ENCODE measurements at places on chromosomes 6 and 20.

DNA sequence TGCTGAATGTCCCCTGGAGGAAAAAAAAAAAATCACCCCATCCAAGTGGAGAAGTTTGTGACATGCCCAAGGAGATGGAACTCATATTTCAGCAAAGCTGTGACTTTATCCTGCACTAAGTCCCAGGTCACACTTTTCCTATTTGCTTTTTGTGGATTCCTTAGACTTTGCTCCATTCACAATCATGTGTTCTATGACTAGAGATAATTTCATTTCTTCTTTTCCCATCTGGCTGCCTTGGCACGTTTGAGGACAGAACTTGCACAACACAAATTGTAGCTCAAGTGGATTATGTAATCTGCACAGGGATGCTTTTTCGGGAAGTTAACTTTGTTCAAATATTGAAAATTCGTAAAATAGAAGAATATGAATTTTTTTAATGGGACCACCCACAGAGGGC, 100.7 kb upstream of the PTPN1 start:
- no peak for DNase-seq

- DNase-seq: no peak
Observed at GRCh38 chr20:39112178-39112743, 150.1 kb downstream of the DHX35 start.

- peak; percentile 87 for DNase-seq
Observed at GRCh38 chr6:137471986-137472385, 22.2 kb downstream of the OLIG3 start.

GRCh38 chr6:40541556-40542174, 45.5 kb downstream of the LRFN2 start:
- no peak for DNase-seq

GRCh38 chr6:6714953-6715352, 126.4 kb downstream of the LY86 start:
- DNase-seq: no peak

- no peak for DNase-seq
Observed at GRCh38 chr20:33679758-33680485, 5.7 kb upstream of the NECAB3 start.

- no peak for DNase-seq
Observed at GRCh38 chr20:59939052-59939878, 840 bp downstream of the PPP1R3D start.

GRCh38 chr20:59578436-59579403, 25.6 kb upstream of the PHACTR3 start:
- DNase-seq: no peak

- no peak for DNase-seq
Observed at GRCh38 chr20:43477619-43478018, 19.9 kb downstream of the SRSF6 start.

DNA sequence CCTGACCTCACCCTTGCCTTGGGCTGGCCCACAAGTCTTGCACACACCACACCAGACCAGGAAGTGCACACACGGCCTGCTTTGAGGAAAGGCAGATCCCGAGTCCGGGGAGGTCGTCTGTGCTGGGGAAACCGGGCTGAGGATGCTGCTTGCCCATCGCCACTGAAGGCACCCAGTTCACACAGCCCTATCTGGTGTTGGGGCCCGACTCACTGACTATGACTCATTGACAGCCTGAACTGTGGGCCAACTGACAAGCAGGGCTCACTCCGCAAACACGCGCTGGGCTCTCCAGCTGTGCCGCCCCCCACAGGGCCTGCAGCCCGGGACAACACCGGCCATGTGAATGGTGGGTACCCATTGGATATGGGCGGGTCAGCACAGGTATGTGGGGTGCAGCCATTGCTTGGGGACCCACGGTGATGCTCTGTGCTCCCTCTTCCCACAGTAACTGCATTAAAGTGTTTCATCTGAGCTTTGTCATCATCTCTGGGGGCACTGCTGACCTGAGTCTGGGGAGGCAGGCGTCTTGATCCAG, 1.6 kb downstream of the SAMD10 start:
- no peak for DNase-seq
